ENCODE measurements at places on chromosomes 2 and 18. TPM values are rescaled to one million over a fixed set of nuclear protein-coding genes. Genes with fewer than 3 reads are reported as not detected.
A peak's percentile ranks its signal among the peaks of the same experiment; 100 is the strongest.

- DNase-seq = no peak
Observed at GRCh38 chr2:119522671-119523070, 1.6 kb downstream of the SCTR start.

DNA sequence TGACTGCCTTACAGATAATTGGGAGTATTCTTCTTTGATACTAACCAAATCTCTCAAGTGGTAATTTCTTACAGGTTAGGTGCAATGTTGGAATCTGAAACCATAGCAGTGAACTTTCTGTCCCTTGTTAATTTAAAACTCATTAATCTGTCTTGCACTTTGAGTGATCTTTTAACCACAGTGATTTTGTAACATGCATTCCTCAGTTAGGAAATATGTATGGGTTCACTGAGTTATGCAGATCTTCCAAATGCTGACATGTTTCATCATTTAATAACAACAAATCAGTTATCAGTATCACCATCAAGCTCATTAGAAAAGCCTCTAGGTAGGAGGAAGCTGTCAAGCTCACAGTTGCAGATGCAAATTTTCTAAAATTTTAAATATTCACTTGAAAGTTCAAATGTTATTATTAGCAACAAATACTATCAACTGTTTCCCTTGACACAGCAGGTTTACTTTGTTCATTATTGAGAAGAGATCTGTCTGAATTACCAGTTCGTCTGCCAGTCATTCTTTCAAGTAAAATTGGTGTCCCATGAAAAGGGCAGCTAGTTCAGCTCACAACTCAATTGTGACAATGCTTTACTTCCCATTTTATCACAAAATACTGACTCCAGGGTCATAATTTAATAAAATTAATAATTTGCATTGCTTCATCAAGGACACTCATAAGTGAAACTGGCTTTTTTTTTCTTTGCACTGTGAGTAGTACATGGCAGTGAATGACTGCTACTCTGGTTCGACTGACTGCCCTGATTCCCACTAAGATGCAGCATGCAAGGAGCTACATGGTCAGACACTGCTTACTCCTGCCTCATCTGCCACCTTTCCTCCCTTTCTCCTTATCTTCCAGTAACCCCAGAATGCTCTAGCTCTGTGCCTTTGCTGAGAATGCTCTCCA is 31.6 kb downstream of the SUCLG1 start:
- no peak for DNase-seq

GRCh38 chr2:221571551-221572218 is 419 bp downstream of the EPHA4 start:
- no peak for DNase-seq

GRCh38 chr2:16852651-16853050 is 187.0 kb upstream of the CYRIA start:
- no peak for DNase-seq

- no peak for DNase-seq
Observed at GRCh38 chr18:59846814-59847490, 52.8 kb upstream of the PMAIP1 start.

- DNase-seq = no peak
Observed at GRCh38 chr2:132668987-132669907, 758 bp downstream of the LYPD1 start.

- no peak for DNase-seq
Observed at GRCh38 chr2:6771634-6772611, 93.8 kb downstream of the CMPK2 start.

- DNase-seq = no peak
Observed at GRCh38 chr2:69770193-69770702, 28.3 kb downstream of the ANXA4 start.

Gene GRHL1
- polyA plus RNA-seq = 6.0 TPM

Gene ASB1
- polyA plus RNA-seq = 30.3 TPM

Gene VAMP5
- 46.1 TPM for polyA plus RNA-seq

- DNase-seq = no peak
Observed at GRCh38 chr18:3472681-3473544, 22.9 kb downstream of the TGIF1 start.

DNA sequence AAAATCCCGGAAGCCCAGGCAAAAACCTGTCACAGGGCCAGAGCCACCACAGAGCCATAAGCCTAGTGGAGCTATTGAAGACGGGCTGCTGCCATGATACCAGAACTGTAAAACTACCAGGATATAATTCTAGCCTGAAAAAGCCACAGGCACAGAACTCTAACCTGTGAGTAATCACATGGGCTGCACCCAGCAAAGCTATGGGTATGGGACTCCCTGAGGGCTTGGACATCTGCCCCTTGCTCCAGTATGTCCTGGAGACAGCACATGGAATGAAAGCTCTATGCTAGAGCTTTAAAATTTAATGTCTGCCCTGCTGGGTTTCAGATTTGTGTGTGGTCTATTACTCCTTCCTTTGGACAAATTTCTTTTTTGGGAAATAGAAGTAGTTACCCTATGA is 2183.6 kb upstream of the CELF4 start:
- DNase-seq = no peak

GRCh38 chr2:71858071-71858470 is 289.6 kb downstream of the CYP26B1 start:
- no peak for DNase-seq

DNA sequence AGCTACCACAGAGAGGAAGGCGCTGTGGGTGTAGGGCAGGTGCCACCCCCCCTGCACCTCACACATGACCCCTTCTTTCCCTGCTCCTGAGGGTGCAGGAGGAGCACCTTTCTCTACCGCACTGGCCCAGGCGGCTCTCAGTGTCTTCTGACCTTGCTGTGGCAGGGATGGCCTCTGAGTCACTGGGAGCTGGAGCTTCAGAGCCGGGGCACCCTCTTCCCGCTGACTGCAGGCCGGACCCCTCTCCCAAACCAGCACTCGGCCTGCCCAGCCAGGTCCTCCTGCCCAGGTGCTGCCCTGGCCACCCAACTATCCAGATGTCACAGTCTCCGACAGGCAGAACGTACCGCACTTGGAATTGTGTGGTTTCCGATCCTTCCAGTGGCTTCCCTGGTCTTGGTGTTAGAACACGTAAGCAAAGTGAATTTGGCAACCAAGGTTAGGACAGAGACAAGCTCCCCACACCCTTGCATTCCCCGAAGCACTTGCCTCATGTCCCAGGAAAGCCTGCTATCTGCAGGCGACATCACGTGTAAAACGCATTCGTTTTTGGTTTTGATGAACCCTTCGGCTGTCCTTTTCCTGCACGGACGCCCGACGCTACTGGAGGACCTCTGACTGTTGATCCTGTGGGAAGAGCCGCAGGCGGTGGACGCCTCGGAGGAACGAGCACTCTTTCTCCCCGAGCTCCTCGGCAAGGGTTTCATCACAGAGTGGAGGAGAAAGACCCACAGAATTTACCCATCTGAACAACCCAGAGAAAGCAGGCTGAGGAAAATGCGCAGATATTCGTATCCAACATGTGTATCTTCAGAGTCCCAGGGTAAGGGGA is 24.7 kb upstream of the KCNG2 start:
- no peak for DNase-seq

Gene PAIP2B
- polyA plus RNA-seq = 20.8 TPM

Gene CTAGE1
- polyA plus RNA-seq = 0.03 TPM

Gene GAL3ST2
- polyA plus RNA-seq = 0.88 TPM

- DNase-seq = peak; percentile 28
Observed at GRCh38 chr18:75805265-75805664, 377.8 kb upstream of the SMIM21 start.

Gene TBR1
- not detected for polyA plus RNA-seq

DNA sequence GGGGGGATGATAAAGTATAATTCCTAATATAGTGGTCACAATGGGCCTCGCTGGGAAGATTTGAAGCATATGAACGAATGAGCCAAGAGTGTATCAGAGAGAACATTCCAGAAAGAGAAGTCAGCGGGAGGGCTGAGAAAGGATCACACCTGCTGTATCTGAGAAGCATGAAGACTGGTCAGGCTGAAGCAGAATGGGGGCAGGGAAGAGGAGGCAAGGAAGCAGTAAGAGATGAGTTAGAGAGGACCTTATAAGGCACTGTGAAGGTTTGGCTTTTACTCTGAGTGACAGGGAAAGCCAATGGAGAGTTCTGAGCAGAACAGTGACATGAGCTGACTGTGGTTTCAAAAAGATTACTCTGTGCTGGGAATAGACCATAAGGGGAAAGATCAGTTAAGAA is 73.5 kb downstream of the CHN1 start:
- no peak for DNase-seq

GRCh38 chr2:23867449-23867848 is 59.5 kb downstream of the ATAD2B start:
- no peak for DNase-seq

GRCh38 chr2:235382179-235382578 is 111.7 kb upstream of the AGAP1 start:
- DNase-seq = no peak

Gene FSHR
- polyA plus RNA-seq = not detected

- DNase-seq = no peak
Observed at GRCh38 chr18:28086670-28087552, 90.0 kb downstream of the CDH2 start.

- no peak for DNase-seq
Observed at GRCh38 chr2:217215877-217216276, 356.0 kb upstream of the TNP1 start.

- no peak for DNase-seq
Observed at GRCh38 chr2:227701556-227701955, 16.3 kb downstream of the SLC19A3 start.

GRCh38 chr2:236545248-236545658 is 24.4 kb upstream of the ACKR3 start:
- DNase-seq = no peak

Gene CCBE1
- polyA plus RNA-seq = 23.9 TPM

Gene PPM1B
- 66.2 TPM for polyA plus RNA-seq

GRCh38 chr2:145736871-145737270 is 1217.0 kb upstream of the ZEB2 start:
- DNase-seq = no peak

DNA sequence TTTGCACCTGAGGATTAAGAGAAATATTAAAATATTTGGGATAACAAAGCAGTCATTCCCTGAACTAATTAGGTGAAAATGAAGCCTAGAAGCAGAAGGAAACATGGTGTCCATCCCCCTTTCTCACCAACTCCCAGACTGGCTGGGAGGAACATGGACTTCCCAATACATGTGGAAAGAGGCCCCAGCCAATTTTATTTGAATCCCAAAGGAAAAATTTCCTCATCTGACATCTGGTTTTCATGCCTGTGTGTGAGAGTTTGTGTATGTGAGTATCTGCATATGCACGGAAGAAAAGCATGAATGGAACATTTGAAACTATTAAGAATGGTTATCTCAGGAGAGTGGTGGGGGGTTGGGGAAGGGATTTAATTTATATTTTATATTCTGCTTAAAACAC is 84.3 kb downstream of the COPS8 start:
- no peak for DNase-seq

DNA sequence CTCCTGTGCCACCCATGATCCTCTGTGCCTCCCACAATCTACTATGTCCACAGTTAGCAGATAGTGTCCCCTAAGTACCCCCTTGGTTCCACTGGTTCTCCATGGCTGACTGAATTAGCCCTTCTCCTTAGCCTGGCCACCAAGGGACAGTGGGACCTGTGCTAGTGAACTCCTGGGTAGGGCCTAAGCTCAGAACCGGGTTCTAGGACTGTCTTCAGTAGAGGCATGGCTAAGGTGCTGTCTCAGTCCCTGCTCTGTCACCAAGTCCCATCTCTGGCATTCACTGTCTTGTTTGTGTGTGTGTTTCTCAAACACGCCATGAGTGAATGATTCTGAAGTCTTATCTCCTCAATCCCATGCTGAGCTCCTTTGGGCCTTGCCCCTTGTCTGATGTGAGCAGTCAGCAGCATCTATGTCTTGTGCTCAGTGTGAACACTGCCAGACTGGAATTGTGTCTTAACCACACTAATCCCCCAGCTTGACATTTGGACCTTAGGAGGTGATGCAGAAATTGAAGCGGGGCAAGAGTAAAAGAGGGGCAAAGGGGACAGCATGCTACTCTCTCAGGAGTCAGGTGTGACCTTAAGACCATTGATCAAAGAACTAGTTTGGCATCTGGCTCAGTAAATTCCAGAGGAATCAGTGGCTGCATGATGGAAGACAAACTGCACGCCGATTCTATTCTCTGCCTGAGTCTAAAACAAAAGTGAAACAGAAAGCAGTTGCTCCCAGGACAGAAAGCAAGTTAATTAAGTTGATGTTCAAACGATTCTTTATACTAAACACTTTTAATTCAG is 190.5 kb downstream of the ALPK2 start:
- no peak for DNase-seq

- DNase-seq = no peak
Observed at GRCh38 chr18:77676910-77677309, 427.3 kb downstream of the GALR1 start.

DNA sequence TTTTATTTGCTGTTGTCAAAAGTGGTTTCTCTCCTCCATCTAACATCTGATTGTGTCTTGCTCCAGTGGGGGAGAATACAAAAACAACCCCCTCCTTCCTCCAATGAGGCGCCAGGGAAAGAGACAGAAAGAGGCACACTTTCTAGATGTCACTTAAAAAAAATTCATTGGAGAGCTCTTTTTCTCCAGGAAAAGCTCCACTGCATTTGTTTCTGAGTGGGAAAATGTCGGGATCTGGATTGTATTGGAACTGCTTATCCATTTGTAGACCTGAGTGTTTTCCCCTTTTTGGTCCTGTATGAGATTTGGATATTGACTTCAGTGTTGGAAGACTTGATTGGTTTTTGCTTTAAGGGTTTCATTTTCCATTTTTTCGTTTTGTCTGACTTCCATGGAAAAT is 995 bp downstream of the MBD5 start:
- no peak for DNase-seq

DNA sequence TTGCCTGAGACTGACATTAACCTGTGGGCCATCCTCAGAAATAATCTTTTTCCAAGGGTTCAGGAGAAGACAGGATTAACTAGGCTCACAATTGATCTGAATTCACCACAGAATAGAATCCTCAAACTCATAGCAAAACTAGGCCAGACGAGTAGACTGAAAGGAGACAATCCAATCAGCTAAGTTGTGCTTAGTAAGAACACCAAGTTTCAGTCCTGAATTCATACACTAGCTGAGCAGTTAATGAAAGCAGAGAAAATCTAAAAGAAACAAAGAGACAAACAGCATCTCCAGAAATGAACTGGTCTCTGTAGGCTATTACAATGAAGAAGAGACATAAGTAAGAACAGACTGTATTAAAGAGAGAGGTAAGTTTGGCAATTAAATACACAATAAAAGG is 89.5 kb downstream of the GORASP2 start:
- DNase-seq = no peak

Gene LDLRAD4
- 10.6 TPM for polyA plus RNA-seq
